ENCODE measurements at places on chromosomes 2 and 18. TPM values are rescaled to one million over a fixed set of nuclear protein-coding genes. Genes with fewer than 3 reads are reported as not detected.

Gene TWIST2
- 21.5 TPM for total RNA-seq

Gene WIPF1
- 32.7 TPM for total RNA-seq

DNA sequence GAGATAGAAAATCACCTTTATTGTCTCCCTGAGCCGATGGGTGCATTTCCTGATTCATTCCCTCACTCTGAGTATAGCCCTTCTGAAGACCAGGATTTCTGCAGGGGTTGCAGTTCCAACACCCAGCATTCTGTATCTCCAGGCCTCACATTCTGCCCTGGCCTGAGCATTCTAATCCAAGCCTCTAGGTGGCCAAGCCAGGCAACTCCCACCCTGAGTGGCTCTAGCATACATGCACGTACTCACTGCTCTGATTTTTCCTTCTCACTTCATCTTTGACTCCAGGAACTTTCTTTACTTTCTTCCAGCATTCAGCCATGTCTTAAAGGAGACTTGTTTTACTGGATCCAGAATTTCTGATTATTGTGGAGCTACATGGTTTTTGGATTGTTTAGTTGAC is 100.7 kb upstream of the STK39 start:
- DNase-seq: peak; percentile 31
- H3K27me3 ChIP-seq: no peaks in the 10 kb centered on the region
- H3K36me3 ChIP-seq: no peaks in the 10 kb centered on the region

- no peaks in the 10 kb centered on the region for H3K27me3 ChIP-seq
- H3K4me1 ChIP-seq: peaks cover 15% of the 10 kb centered on the region
- H3K4me3 ChIP-seq: no peak overlapping the region
- H3K36me3 ChIP-seq: no peaks in the 10 kb centered on the region
- DNase-seq: no peak
Observed at GRCh38 chr18:10458691-10459090, 4.3 kb downstream of the APCDD1 start.

GRCh38 chr2:44943693-44944101 is 2.2 kb downstream of the SIX3 start:
- no peak overlapping the region for H3K4me3 ChIP-seq
- DNase-seq: no peak
- peaks cover 18% of the 10 kb centered on the region for H3K4me1 ChIP-seq
- no peaks in the 10 kb centered on the region for H3K36me3 ChIP-seq

GRCh38 chr2:27776097-27776496 is 4.6 kb downstream of the MRPL33 start:
- no peak overlapping the region for H3K4me3 ChIP-seq
- no peaks in the 10 kb centered on the region for H3K4me1 ChIP-seq
- H3K36me3 ChIP-seq: peaks cover 13% of the 10 kb centered on the region
- H3K27me3 ChIP-seq: no peaks in the 10 kb centered on the region

All from thyroid gland (tissue), 4 donors.